CD4-positive, alpha-beta T cell (primary cell): ENCODE measurements at places on chromosomes 3 and 15. TPM values are rescaled to one million over a fixed set of nuclear protein-coding genes. Genes with fewer than 3 reads are reported as not detected.

CPEB1 gene
- 0.61 TPM for total RNA-seq

RTP3 gene
- total RNA-seq: not detected

TMC3 gene
- not detected for total RNA-seq

ALPK3 gene
- 0.14 TPM for total RNA-seq

PEX5L gene
- not detected for total RNA-seq

CHL1 gene
- total RNA-seq: not detected

HGD gene
- 2.9 TPM for total RNA-seq

DNA sequence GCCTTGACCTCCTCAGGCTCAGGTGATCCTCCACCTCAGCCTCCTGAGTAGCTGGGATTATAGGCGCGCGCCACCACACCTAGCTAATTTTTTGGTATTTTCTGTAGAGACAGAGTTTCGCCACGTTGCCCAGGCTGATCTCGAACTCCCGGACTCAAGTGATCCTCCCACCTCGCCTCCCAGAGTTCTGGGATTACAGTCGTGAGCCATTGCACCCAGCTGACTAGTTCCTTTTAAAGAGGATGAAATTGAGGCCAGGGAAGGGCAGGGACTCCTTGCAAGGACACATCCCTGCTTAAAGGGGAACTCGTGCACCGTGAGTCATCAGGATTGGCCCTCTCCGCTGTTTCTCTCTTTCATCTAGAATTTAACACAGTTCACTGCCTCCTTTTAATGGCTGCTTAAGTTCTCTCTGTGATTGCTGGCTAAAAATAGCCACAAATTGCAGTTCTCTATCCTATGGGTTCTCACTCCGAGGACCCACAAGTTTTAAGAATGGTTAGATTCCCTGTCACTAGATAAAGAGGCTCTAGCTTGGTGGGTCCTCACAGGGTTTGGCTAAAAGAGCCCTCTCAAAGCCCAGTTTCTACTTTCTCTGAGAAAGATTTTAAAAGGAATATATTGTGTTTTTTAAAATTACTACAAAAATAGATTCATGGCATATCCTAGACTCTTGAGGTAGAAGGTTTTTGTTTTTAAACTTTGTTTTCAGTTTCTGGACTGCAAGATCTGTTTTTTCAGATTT, 1.4 kb downstream of the CRTAP start:
- DNase-seq: no peak

GRCh38 chr3:74897006-74897405, 282.5 kb upstream of the CNTN3 start:
- DNase-seq: no peak

GRCh38 chr3:134033315-134033996, 3.7 kb upstream of the SLCO2A1 start:
- DNase-seq: no peak

DNA sequence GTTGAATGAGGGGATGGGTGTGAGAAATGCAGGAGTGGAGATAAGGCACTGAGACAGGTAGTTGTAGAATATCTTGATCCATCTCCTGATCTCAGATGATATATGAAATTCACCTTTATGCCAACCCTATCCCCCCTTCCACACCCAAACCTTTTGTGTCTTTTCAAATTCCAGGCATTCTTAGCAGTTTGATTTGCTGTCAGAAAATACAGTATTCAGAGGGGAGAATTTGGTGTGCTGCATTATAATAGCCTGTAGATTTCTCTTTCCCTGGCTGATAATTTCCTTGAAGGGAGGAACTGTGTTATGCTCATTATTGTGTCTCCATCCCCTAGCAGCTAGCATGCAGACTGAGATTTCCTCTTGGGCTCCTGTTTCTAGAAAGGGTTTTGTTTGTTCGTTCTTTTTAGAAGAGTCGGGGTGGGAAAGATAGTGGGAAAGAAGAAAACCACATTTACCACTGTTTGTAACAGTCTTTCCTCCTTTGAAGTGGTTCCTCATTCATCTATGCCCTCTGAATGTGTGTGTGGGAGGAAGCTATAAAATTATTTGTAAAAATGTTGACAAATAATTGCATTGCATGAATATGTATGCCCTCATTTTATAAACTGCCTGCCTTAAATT, 373.4 kb downstream of the DIPK2A start:
- no peak for DNase-seq

- DNase-seq: peak; percentile 45
Measured at GRCh38 chr15:36579792-36580431, 486 bp downstream of the CDIN1 start.

- DNase-seq: no peak
Measured at GRCh38 chr15:78634210-78635145, 6.5 kb downstream of the CHRNB4 start.

- no peak for DNase-seq
Measured at GRCh38 chr3:151639418-151639740, 94.3 kb upstream of the AADACL2 start.

GRCh38 chr3:109963831-109964230, 626.5 kb upstream of the DPPA4 start:
- no peak for DNase-seq

DNA sequence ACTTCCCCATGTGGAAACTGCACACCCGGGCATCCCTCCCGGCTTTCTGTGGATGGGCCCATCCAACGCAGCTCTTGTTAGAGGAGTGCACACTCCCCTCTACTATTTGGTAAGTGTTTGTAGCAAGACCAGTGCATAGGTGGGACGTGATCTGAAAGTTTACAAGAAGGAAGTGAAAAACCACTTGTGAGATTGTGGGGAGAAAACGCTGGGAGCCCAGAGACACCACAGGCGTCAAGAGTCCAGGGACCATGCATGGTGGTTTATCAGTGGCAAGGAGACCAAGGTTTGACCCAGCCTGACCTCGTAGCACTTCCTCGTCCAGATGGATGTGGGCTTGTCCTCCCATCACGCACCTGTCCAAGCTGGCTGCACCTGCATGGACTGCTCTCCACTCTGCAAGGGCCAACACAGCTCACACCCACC, 51.6 kb downstream of the ATP10A start:
- no peak for DNase-seq

DNA sequence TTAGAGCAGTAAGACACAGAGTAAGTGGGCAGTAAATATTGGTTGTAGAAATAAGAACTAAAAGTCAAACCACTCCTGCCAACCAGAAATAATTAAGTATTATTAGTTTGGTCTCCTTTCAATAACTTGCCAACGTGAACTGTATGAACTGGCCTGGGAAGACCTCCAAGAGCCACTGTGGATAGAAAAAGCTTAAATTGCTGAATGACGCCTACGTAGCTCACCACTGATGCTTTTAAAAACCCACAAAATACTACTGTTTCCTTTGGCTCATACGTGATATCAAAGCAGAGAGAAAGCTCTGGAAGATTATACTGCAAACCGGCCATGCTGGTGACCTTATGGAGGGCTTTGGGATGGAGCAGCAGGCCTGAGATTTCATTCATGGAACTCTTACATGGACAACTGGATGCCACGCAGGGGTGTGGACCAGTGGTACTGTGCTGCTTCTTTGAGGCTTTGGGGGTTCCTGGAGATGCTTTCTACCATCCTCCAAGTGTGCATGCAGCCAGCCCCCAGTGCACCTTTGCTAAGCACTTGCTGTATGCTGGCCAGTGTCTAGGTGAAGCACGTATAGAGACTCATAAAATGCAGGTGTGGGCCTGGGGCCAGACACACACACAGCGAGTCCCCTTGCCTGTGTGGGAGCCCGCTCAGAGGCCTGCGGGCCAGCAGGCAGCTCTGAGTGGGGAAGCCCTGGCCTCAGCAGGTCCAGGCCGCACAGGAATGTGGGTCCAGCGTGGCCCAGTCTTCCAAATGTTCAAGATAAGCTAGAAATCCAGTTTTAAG, 66.8 kb downstream of the ABTB1 start:
- no peak for DNase-seq

DNA sequence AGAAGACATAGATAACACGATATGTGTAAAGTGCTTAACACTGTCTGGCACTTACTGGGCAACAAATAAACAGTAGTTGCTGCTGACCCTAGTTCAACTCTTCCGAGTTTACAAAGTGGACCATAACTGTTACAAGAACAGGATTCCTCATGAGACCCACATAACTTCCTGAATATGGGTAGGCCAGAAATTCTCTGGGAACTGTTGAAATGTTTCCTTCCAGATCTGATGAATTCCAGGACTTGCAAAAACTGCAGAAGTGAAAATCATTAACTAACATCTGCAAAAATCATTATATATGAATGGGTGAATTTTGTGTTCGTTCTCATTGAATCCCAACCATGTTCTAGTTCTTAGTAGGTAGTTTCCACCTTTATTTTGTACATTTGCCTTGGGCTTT, 181.7 kb upstream of the MME start:
- DNase-seq: no peak

DNA sequence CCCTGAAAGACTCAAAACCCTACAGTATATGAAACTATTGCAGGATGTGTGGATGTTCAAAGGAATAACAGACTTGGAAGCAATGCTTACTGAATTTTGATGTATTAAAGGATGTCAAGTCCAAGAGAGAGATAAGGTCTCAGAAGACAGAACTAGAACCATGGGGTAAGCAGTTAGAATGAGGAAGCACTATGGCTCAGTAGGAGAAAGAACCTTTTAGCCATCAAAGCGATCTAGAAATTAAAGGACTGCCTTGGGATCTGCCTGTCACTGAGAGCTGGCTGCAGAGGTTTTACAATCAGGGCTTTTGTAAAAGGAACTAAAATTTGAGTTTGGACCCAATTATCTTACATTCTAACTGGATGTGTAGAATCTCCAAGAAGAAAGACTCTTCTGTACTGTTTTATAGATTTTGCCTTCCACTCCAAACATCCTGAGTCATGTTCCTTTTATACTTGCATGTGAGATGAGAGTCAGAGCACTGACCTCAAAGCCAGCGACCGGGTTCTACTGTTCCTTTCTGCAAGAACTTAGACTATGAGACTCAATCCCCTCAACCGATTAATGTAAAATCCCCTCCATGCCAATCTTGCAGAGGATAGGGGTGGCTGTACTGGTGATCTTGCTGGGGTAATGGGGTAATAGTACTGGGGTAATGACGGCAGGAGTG, 412.3 kb upstream of the TPRG1 start:
- no peak for DNase-seq

GRCh38 chr15:40766194-40766815, 2.4 kb downstream of the GCHFR start:
- DNase-seq: no peak
